ENCODE measurements at places on chromosomes 4 and X.

DNA sequence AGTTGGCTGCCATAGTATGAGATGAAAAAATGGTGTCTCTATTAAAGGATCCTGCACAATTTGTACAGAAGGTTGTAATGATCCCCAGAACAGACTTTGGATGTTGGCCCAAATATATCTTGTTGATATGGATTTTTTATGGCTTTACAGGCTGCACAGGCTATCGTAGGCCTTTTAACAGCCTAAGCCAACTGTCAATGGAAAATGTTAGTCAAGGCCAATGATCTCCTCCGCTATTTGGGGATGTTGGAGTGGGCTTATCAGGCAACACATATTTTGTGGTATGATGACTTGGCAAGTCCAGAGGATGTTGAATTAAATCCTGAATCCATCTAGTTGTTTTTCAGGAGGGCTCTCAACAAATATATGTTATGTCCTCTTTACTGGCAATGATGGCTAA, 42.1 kb downstream of the ZCCHC13 start:
- DNase-seq, result no peak

DNA sequence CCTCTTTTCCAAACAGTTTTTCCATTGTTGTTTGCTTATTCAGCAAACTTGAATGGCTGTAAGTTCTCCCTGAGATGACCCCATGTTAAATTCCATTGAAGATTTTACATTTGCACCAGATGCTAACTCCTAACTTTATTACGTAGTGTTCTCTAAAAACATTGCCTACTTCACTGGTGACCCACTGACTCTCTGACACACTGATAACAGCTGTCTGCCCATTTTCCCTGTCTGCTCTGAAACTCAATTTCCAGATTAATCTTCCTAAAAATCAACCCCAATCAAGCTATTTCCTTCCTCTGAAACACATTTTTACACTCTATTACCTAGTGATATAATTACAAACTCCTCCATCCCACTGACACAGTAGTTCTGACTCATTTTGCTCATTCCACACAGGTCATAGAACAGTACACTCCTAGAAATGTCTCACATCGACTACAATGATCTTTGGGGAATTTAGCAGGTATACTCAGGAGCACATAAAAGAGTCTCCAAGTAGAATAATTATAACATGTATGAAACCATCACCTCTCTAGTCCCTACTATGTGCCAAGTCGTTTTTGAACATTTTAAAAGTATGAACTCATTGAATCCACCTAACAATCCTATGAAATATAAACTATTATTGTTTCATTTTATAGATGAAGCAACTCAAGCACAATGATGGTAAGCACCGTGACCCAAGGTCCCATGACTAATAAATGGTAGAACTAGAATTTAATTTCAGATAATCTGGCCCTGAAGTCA, 210.9 kb downstream of the SLIT2 start:
- no peak for DNase-seq

GRCh38 chr4:7559741-7560395, 125.1 kb upstream of the PSAPL1 start:
- no peak for DNase-seq

- no peak for DNase-seq
Observed at GRCh38 chr4:163528653-163529052, 34.2 kb downstream of the TMA16 start.

GRCh38 chr4:23401572-23401971, 488.3 kb downstream of the PPARGC1A start:
- no peak for DNase-seq

GRCh38 chrX:110002300-110003166, at the start of gene TMEM164:
TMEM164 (plus strand) TSS chrX:110003114; CDS start chrX:110003775, 661 bp downstream.
- DNase-seq, result peak; percentile 79

- no peak for DNase-seq
Observed at GRCh38 chrX:39921838-39922237, 175.9 kb downstream of the BCOR start.

- no peak for DNase-seq
Observed at GRCh38 chr4:34800953-34801352, 1443.4 kb downstream of the ARAP2 start.

- DNase-seq, result no peak
Observed at GRCh38 chr4:76087007-76087769, 12.7 kb downstream of the ART3 start.

GRCh38 chr4:119559044-119559647, 69.5 kb downstream of the PDE5A start:
- no peak for DNase-seq

GRCh38 chr4:23750125-23750524, 139.7 kb downstream of the PPARGC1A start:
- no peak for DNase-seq

DNA sequence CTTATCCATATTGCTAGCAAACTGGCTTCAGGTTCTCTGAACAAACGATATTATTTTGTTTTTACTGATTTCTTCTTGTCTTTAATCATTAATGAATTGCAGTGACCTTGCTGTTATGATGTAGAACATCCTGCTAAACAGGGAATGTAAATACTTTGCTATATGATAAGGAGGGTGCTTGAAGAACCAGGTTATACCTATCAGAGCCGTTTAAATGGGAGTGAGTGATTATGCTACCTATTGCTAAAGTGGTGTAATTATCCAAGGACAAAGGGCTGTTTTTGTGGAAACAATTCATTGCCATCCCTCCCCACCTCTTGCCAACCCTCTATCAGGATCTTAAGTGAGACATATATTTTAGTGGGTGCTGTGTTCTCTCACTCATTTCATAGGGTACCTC, 788.9 kb downstream of the RPA4 start:
- no peak for DNase-seq

GRCh38 chr4:107094332-107094731, 58.2 kb upstream of the DKK2 start:
- no peak for DNase-seq

DNA sequence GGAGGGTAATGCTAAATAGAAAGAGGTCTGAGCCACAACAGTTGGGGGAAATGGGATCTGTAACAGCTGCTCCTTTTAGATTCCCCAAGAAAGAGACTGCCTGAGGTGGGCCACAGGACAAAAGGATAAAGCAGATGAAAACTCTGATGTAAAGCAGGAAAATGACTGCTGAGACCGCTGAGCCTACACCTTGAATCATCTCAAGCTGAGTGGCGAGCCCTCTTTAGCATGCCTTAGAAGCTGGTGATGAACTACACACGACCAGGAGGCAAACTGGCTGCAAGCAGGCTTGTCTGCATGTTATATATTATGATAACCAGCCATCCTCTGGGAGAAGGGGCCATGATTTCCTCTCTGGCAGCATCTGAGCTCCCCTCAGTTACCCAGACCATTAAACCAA, 88.4 kb downstream of the TTC29 start:
- DNase-seq, result no peak

GRCh38 chrX:32749070-32749469, 462.3 kb downstream of the DMD start:
- DNase-seq, result no peak

- DNase-seq, result no peak
Observed at GRCh38 chr4:174613979-174614378, 91.7 kb upstream of the HPGD start.

DNA sequence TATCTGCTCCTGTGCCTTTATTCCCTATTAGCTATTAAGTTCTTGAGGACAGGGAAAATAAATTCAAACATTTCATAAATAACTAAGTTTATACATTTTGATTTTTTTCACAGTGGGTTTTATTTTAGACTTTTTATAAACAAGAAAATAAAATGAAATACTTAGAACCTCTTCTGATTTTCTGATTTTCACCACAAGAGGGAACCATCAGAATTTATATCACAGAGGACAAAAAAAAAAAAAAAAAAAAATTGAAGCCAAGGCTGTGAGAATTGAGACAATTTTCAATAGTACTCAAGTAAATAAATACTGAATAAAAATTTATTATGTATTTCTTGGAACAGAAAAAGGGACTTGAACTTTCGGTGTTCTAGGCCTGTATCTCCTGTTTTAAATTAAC, 288.1 kb downstream of the SH3BGRL start:
- no peak for DNase-seq

Measured in activated naive CD4-positive, alpha-beta T cell treated with anti-CD3 and anti-CD28 coated beads, Interleukin-2, amount 50 U/mL, for 16 hours (primary cell).